A673 (cell line): ENCODE measurements at places on chromosomes 7 and 10. TPM values are rescaled to one million over a fixed set of nuclear protein-coding genes. Genes with fewer than 3 reads are reported as not detected.

The TAX1BP1 gene
- 54.0 and 59.7 TPM in 2 replicates for total RNA-seq

The SSC4D gene
- total RNA-seq = 1.2 and 1.8 TPM in 2 replicates

The CTNNA3 gene
- total RNA-seq = not detected in 2 replicates

The KCND2 gene
- not detected in 2 replicates for total RNA-seq

The KCNMA1 gene
- total RNA-seq = 0.84 and 1.3 TPM in 2 replicates

DNA sequence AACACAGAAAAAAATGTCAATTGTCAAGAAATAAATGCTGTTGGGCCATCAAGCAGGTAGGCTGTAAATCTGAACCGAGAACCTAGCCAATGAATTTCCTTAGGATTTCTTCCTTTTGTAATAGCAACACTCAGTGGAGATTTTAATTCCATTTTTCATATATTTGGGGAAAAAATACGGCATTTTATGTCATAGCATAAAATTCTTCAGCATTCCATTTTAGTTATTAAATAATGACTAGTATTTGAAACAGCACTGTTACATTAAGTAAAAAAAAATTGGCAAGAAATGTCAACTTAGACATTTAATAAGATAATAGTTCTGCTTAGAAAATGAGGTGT is 12.3 kb upstream of the VIM start:
- no peak for DNase-seq

GRCh38 chr10:29250066-29250465 is 38.8 kb upstream of the LYZL1 start:
- DNase-seq = peak; percentile 32

GRCh38 chr10:82206831-82207230 is 331.8 kb downstream of the NRG3 start:
- DNase-seq = no peak

DNA sequence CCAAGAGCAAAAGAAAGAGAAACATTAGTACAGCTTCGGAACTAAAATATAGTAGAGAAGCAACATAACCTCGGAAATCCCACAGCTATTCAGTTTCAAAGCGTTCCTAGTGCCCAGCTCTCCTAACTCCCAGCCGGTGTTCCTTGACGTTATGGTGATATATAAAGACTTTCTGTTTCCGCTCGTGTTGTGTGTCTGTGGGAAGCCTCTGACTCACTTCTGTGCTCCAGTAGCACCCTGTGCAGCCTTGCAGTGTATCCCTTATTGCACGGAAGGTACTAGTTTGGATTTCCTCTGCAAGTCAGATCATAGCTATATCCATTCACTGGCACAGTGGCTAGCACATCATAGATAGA is 535 bp downstream of the ASAH2B start:
- peak; percentile 81 for DNase-seq

GRCh38 chr7:144020340-144020739 is 20.2 kb downstream of the OR6B1 start:
- DNase-seq = no peak

- DNase-seq = no peak
Measured at GRCh38 chr10:77163670-77164348, 473.8 kb downstream of the KCNMA1 start.

- no peak for DNase-seq
Measured at GRCh38 chr7:16770657-16771329, 17.2 kb downstream of the TSPAN13 start.

- DNase-seq = peak; percentile 52
Measured at GRCh38 chr7:139588632-139589031, 65.1 kb downstream of the CLEC2L start.

GRCh38 chr10:52348037-52348564 is 34.0 kb downstream of the DKK1 start:
- DNase-seq = no peak

GRCh38 chr10:81915504-81915897 is 40.5 kb downstream of the NRG3 start:
- DNase-seq = no peak

GRCh38 chr7:77759294-77759889 is 38.8 kb downstream of the TMEM60 start:
- DNase-seq = peak; percentile 68

DNA sequence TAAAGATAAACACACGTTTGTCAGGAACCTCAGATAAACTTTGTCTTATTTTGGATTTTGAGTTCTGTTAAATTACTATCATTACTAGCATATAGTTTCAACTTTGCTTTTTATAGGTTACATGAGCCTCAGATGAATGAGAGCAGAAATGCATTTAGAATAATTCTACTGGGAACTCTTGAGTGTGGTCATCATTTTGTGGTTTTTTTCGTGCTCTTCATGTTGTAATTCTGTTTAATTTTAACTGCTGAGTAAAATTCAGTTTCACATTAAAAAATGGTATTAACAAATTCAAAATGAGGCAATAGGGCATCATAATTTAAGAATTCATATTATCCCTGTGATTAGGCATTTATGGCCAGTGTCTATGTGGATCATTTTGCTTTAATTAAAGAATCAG is 72.9 kb downstream of the GNAI1 start:
- DNase-seq = no peak

- no peak for DNase-seq
Measured at GRCh38 chr10:13485623-13486022, 43.2 kb downstream of the BEND7 start.

DNA sequence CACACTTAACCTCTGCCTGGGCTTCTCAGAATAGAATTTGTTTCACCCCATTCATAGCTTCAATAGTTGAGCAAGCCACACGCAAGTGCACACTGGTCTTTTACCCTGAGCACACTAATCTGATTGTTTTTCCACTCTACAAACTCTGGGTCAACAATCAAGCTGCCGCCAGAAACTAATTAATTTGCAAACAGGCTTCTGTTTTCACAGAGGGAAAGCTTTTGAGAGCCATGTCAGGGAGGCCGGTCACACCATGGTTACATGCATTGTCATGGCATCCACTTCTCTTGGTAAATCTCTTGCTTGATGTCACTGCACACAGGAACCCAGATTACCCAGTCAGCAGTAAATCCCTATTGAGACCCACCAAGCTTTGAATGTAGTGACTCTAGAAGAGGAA is 154.2 kb downstream of the SEMA3A start:
- DNase-seq = peak; percentile 77

DNA sequence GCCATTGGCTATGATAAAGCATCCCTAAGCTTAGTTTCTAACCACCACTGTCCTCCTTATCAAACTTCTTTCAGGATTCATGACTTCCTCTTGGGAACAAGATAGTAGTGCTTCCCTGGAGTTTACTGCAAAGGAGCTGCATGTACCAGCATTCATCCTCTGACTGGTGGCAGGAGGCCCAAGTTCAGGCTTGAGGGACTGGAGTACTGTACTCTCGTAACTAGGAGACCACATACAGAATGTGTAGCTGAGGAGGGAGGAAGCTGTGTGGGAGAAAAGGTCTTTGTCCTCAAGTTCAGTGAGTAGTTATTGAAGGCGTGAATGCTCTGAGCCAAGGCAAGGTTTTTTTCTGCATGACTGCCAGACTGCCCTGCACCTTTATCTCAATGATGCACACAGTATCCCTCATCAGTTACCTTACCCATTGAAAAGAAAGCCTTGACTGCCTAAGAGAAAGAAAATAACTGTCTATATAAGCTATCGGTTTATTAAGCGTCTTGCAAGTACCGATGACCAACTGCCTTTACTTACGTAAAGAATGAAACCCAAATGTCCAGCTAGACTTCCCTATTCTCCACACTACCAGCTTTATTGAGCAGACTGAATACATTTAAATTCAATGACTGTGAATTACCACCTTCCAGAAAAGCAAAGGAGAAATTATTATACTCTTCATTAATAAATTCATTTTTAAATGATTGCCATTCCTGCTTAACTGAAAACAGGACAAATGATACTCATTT is 12.8 kb downstream of the SCRN1 start:
- DNase-seq = no peak

DNA sequence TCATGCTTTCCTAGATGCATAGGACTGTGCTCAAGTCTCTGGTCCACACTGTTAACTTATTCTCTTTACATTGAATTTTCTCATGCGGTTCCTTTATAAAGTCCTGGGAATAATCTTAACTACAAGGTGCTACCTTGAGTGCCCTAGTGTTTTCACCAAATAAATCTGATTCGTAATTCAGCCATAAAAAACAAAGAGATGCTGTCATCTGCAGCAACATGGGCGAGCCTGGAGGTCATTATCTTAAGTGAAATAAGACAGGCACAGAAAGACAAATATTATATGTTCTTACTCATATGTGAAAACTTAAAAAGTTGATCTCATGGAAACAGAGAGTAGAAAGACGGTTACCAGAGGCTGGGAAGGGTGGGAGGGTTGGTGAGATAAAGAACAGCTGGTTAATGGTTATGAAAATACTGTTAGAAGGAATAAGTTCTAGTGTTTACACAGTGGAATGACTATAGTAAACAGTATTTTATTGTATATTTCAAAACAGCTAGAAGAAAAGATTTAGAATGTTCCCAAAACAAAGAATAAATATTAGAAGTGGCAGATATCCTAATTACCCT is 38.3 kb downstream of the NT5C3A start:
- no peak for DNase-seq

- DNase-seq = no peak
Measured at GRCh38 chr10:20007426-20007825, 191.2 kb downstream of the PLXDC2 start.
